ENCODE measurements at places on chromosomes 2 and 18.

GRCh38 chr18:3848316-3848715 is 398.3 kb downstream of the TGIF1 start:
- DNase-seq, result no peak

- no peak for DNase-seq
Observed at GRCh38 chr2:230935130-230935430, 10.0 kb upstream of the GPR55 start.

- no peak for DNase-seq
Observed at GRCh38 chr18:80132180-80132812, 23.2 kb downstream of the ADNP2 start.

- no peak for DNase-seq
Observed at GRCh38 chr2:112311932-112312331, 36.5 kb downstream of the ZC3H6 start.

DNA sequence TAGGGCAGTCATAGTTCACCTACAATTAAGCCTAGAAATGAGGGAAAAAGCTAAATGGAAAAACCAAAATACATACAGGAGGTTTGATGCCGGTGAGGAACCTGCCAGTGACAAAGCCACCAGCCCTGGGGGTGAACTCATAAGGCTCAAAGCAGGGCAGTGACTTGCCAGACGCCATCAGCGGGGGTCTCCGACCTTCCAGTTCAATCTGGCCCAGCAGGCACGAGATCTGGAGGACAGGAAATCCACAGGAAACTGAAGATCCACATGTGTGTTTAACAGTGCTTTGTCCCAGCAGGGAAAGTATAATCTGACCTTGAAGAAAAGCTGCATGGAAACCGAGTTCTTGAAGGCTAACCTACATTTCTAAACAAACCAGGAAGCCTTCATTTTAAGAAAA is 60.1 kb downstream of the POLR1A start:
- peak; percentile 4 for DNase-seq
